PC-3 (cell line): ENCODE measurements at places on chromosomes 12 and 14. TPM values are rescaled to one million over a fixed set of nuclear protein-coding genes. Genes with fewer than 3 reads are reported as not detected.

DNA sequence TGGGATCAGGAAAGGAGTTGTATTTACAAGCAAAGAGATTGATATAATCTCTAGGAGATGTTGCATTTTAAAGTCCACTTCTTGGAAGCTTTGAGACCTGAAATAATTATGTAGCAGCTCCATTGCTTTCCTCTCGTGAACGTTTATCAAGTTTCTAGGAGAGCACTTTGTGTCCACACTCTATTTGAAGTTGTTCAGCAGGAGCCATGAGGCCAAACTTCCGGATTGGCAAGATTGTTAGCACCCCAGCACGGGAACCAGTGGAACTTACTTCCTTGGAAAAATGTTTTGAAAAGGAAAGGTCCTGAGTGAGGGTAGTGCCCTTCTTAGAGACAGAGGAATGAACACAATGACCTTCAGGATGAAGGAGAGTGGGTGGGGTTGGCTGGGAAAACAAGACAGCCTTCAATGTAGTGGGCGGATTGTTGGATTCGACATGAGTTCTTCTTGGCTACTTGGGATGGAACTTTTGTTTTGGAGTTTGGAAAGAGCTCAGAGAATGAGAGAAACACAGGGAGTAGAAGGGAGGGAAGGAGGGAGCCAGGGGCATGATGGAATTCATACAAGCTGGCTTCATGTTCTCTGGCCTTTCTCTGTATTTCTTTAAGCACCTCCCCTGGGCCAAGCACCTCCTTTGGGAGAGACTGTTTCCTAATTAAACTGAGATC is 23.8 kb upstream of the CISTR start:
- no peak for DNase-seq

DNA sequence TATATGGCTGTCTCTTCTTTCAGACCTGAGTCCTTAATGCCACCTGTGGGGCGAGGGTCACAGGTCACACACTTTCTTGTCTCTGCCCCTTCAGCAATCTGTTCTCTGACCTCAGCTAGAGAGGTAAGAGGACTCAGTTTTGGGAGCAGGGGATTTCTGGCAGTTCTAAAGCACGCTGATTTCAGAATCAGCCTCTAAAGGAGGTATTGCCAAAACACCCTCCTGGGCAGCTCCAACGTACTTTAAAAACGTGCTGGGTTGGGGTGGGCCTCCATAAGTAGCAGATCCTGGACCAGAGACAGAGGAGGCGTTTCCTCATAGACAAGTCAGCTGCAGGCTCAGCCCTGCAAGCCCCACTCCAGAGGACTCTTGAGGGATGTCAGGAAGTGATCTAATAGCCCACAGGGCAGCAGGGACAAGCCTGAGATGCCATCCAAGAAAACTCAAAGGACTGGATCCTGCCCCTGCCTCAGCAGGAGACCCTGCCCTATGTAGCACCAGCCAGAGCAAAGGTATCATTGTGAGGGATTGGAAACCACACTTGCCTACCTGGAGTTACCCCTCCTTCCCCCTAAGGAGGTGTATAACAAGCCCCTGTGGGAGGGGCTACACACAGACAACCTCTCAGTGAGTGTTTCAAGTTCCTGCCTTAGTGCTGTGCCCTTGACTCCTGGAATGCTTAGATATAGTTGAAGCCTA is 8.5 kb downstream of the CTDSP2 start:
- peak; percentile 38 for DNase-seq

ASCL1 gene
- total RNA-seq = not detected in 2 replicates

DNA sequence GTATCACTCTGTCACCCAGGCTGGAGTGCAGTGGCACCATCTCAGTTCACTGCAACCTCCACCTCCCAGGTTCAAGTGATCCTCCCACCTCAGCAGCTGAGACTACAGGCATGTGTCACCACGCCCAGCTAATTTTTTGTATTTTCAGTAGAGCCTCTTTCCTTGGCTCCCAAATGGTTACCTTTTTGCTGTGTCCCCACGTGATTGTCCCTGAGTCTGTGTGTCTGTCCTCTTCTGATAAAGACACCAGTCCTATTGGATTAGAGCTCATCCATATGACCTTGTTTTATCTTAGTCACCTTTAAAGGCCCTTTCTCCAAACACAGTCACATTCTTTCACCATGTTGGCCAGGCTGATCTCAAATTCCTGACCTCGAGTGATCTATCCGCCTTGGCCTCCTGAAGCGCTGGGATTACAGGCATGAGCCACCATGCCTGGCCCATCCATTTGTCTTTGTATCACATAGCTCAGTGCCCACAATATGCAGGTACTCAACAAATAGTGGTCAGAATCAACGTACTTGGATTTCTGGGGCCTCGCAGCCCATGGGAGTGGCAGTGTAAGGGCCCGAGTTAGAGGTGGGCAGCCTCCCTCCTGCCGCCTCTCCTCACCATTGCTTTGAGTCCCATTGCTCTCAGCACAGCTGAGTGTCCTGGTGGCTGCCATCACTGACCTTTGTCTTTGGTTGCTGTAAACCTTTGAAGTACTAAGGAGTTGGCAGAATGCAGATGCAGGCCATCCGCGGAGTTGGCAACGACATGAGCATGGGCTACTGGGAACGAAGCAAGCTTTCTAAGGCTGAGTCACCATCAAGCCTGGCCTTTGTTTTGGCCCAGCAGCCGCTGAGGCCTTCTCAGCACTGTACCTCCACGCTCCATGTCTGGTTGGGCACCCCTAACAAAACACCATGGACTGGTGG is 9.3 kb downstream of the TPCN1 start:
- no peak for DNase-seq

CCDC88C gene
- 19.7 and 27.4 TPM in 2 replicates for total RNA-seq

DNA sequence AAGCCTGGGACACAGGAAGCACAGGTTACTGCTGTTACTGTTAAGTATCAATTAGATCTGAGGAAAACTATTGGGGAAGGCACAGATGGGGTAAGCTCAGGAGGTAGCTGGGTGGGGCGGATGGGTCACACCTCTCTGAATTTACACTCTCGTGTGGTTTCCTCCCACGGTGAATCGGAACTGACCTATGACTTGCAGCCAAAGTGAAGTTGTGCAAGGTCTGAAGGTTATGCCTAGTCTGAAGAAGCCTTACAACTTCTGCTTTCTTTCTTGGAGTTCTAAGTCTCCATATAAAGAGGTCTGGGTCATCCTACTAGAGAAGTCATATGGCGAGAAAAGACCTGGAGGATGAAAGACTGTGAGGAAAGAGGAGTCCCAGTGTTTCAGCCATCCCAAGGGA is 25.6 kb upstream of the GPATCH2L start:
- no peak for DNase-seq

PZP gene
- not detected in 2 replicates for total RNA-seq

ENO2 gene
- total RNA-seq = 30.2 and 35.2 TPM in 2 replicates

- no peak for DNase-seq
Observed at GRCh38 chr12:49921299-49921698, 17.6 kb upstream of the FAIM2 start.

DNA sequence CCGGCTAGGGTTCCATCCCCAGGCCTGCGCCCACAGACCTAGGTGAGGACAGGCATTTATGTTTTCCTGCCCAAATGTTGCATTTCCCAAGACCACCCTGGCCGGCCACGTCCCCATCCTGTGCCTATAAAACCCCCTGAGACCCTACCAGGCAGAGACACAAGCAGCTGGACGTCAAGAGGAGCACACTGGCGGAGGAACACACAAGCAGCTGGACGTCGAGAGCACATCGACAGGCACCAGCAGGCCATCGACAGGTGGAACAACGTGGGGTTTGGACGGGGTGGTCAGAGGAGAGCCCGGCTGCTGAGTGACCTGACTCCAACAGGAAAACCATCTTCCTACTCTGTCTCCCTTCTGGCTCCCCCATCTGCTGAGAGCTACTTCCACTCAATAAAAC is 19.6 kb upstream of the LDHB start:
- DNase-seq = no peak

- DNase-seq = no peak
Observed at GRCh38 chr12:84150201-84150600, 762.4 kb downstream of the SLC6A15 start.

- no peak for DNase-seq
Observed at GRCh38 chr14:94008234-94008633, 11.1 kb downstream of the CCDC197 start.

PMCH gene
- total RNA-seq = not detected in 2 replicates

DNA sequence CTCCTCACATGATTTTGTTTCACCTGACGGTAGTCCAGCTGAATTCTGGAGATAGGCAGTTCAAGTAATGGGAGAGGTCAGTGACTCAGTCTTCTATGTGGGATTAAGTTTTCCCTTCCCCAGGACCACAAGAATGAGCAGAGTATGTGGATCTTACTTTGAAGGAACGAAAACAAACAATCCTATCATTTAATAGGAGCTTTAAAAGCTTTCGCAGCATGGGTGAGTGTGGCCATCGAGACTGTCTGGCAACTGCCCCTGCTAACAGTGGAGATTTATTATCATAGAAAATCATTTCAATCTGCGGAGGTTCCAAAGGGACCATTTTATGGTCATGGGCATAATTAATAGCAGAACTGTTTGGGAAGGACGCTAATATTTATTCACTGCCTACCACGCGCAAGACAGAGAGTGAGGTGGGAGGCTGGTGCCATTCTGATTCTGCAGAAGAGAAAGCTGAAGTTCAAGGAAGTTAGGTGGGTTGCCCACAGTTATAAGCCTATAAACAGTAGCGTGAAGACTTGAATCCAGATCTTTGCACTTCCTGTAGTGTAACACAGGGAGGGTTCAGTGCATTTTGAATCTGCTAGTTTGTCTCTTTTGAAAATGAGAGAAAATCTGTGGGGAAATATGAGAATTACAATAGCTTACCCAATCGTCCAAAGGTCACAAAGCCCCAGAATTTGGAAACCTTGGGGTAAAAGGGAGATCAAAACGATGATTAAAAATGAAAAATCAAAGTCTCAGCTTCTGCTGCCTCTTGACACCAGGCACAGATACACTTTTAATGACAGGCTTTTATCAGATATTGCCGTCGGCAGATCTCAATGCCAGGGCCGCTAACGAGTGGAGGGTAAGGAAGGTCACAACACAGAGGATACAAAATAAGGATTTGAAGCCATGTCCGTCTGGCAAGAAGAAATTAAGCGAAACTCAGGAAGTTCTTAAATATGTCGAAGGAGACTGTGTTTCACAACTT is 209.6 kb downstream of the CRADD start:
- peak; percentile 35 for DNase-seq

GRCh38 chr14:85413836-85414526 is 116.0 kb upstream of the FLRT2 start:
- DNase-seq = no peak

GRCh38 chr12:63995512-63995911 is 151.0 kb downstream of the SRGAP1 start:
- peak; percentile 52 for DNase-seq

- no peak for DNase-seq
Observed at GRCh38 chr14:104356738-104357688, 218.6 kb downstream of the KIF26A start.

- DNase-seq = no peak
Observed at GRCh38 chr12:42923156-42923555, 333.6 kb upstream of the PRICKLE1 start.

DNA sequence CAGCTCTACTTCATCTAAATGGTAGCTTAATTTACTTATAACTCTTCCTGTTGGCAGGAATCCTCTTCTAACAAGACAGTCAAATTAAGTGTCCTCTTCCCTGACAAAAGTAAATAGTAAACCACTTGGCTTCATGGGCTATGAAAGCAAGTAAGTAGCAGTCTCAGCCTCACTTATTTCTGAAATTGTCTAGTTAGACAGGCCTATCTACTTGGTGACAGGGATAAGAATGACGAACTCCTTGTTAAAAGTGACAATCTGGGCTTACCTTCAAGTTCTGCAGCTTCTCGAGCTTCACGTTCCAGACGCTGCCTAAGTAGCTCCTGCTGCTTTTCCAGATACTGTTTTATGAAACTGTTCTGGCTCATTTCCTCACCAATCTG is 4.7 kb downstream of the ACIN1 start:
- no peak for DNase-seq

WDR89 gene
- 12.1 and 19.0 TPM in 2 replicates for total RNA-seq

GRCh38 chr14:91295851-91296796 is 51.6 kb upstream of the GPR68 start:
- no peak for DNase-seq

DNA sequence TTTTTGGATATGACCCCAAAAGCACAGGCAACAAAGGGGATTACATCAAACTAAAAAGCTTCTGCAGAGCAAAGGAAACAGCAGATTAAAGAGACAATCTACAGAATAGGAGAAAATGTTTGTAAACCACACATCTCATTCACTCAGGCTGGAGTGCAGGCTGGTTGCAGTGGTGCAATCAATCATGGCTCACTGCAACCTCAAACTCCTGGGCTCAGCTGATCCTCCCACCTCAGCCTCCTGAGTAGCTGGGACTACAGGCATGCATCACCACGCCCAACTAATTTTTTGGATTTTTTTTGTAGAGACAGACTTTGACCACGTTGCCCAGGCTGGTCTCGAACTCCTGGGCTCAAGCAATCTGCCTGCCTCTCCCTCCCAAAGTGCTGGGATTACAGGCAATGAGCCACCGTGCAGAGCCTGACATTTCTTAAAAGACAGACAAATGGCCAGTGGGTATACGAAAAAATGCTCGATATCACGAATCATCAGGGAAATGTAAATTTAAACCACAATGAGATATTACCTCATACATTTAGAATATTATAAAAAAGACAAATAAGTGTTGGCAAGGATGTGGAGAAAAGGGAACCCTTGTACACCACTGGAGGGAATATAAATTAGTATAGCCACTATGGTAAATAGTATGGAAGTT is 9.8 kb downstream of the NCKAP5L start:
- DNase-seq = peak; percentile 9

DNA sequence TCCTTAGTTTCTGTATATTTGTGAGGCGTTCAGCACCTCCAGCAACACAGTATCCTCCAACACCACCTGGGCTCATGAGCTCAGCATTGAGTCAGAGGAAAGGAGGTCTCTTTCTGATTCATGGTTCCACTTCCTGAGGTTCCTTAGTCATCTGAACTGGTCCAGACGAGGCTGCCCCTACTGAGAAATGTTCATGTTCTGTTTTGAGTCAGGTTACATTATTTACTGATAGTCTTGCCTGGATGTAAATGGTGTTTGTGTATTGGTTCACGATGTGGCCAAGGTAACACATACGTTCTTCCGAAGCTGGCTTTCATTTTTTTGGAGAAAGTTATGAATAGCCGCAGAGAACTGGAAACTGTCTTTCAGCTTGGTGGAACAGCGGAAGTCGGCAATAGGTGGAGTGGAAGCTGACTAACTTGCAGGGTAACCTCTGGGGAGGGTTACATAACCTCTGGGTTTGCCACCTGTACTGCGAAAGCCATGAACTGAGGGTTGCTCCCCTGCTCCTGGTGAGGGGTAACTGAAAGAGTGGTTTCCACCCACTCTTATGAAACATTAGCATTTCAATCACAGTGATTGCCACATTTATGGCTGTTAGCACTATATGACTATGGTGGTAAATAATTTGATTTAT is 42.2 kb upstream of the MANSC4 start:
- DNase-seq = peak; percentile 99

FOXA1 gene
- 212 and 249 TPM in 2 replicates for total RNA-seq

GRCh38 chr14:71206766-71207371 is 299.6 kb downstream of the PCNX1 start:
- peak; percentile 85 for DNase-seq

GRCh38 chr12:131356485-131357184 is 354.3 kb upstream of the SFSWAP start:
- DNase-seq = no peak

- DNase-seq = no peak
Observed at GRCh38 chr12:66829660-66830325, 150.9 kb upstream of the GRIP1 start.
